D721Med (cell line): ENCODE measurements at places on chromosomes 4 and X.

DNA sequence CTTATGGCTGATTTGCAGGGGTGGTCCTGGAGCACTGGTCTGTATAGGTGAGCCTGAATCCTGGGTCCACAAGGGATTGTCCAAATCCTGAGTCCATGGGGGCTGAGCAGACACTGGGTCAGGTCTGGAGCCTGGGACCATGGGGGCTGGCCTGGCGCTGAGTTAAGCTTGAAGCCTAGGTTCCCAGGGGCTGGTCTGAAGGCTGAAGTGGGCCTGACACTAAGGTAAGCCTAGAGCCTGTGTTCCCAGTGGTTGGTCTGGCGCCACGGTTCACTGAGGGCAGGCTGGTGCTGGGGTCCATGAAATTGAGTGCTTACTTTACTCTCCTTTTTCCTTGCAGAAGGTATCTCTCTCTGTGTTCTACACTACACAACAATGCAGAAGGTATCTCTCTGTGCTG is 155.8 kb downstream of the RBM46 start:
- DNase-seq = no peak

DNA sequence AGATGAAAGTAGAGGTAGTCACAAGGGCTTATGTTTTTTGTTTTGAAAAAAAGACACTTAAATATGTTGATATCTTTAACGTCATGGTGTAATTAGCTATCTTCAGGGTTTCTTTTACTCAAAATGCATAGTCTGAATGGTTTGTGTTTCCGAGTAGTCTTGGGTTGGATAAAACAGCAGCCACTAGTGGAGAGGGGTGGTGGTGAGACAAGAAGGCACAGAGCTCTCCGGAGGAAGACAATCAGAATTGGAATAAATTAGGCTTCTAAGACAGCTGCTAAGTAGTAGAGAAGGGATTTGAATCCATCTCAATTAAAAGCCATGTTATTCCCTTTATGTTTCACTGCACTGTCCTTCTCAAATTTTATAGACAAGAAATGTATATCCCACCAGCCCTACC is 240.4 kb upstream of the VEGFC start:
- no peak for DNase-seq

DNA sequence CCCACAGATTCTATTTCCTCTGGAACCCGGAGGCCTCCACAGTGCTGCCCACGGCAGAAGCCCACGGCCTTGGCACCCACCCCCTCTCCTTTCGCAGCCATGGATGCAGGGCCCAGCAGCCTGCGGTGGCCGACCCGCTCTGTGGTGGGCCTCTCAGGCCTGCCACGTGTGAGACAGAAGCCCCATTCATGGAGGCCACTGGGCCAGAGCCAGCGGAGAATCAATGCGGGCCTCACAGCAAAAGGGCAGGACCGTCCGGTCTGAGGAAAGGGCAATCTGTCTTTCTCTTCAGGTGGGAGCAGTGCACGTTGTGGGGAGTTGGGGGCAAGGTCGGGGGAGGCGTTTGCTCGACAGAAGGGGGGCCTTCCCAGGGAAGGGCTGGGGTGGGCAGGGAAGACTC is 8.4 kb upstream of the HAUS7 start:
- DNase-seq = no peak

DNA sequence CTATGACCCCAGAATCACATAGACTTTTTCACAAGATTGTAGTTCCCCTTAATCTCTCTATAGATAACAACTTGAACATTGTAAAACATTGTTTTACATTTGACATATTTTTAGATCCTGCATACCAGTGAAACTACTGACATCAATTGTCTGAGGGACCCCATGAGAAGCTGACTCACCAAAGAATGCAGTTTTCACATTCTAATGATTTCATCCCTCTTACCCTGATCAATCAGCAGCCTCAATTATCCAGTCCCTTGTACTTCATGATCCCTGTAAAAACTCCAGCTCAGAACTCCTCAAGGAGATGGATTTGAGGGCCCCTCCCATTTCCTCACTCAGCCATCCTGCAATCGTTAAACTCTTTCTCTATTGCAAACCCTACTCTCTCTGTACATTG is 411.0 kb upstream of the NDST3 start:
- no peak for DNase-seq

DNA sequence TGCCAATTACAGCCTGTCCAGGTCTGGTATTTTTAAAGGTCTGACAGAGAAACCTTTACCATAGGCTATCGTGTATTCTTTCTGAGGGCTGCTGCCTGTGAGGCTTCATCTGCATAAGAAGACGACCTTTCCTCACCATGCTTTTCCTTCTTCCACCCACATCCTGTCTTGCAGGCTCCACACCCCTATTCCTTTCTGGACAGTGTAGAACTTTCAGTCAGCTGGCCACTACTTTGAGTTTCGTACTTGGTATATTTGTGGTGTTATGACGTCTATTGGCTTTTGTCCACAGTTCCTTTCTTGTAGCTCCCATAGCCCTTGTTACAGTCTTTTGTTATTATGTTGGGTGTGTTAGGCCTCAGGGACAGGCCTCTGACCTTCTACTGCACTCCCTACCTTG is 311.4 kb downstream of the RAPGEF2 start:
- no peak for DNase-seq

DNA sequence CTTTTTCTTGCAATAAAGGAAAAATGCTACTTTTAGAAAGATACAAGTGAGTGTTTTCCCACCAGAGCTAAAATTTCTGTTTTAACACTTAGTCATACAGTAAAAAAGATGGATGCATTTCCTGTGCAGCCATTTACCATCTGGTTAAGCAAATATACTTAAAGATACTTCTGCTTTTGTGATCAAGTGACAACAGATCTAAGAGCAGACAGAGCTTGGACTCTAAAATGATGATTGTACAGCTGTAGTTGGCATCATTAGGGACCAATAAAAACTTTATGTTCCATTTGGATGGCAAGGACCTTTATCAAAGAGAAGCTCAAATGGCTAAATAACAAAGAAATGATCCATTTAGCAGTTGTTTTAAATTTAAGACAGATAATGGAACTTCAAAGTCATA is 270.8 kb downstream of the FSTL5 start:
- DNase-seq = no peak

DNA sequence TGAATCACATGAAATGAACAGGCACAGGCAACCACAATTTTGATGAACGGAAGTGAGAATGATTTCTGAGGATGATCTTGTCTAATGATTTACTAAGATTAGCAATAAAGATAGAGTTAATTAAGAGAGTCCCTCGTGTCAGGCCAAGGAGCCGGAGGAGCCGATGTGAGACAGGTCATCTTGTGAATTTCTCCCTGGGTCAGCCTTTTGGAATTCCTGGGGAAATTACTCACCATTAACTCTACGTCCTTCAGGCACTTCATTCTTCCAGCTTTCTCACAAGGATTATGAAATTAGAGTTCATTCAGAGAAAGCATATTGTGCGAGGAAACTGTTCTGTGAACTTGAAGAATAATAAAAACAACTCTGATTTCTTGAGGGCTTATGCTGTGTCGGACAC is 86.7 kb downstream of the PSAPL1 start:
- DNase-seq = no peak

DNA sequence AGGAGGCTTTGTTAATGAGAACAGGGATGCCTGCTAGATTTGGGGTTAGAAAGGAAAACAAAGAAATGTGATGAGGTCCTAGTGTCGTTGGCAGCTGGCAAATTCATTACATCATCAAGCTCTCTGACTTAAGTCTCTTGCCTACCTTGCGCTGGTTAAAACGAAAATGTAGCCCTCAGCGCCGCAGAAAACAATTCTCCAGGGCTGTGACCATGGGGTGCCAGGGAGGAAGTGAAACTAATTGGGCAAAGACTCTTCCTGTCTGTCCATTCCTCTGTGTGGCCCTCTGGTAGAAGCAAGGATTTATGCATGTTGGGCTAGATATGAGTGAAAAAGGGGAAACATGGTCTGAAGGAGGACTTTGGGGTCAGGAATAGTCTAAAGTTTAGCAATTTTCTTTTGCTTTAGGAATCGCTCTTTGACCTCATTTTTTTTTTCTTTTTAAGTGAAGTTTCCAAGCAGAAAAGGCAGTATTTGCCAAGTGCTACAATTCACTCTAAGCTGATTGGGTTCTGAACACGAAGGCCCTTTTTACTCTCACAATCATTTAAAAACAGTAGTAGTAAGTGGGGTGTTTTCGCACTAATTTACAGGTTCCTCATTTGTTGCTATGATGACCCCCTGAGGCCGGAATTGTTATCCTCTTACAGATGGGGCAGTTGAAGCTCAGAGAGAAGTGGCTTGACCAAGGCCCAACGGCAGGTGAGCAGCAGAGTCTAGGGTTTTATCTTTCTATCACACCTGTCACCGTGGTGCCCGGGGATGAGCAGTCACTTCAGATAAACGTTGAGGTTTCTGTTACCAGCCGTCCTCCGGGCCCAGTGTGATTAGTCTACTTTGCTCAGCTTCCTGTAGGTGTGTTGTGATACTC is 27.3 kb upstream of the CHRNA9 start:
- no peak for DNase-seq

- no peak for DNase-seq
Measured at GRCh38 chr4:23857367-23857959, 32.4 kb downstream of the PPARGC1A start.

DNA sequence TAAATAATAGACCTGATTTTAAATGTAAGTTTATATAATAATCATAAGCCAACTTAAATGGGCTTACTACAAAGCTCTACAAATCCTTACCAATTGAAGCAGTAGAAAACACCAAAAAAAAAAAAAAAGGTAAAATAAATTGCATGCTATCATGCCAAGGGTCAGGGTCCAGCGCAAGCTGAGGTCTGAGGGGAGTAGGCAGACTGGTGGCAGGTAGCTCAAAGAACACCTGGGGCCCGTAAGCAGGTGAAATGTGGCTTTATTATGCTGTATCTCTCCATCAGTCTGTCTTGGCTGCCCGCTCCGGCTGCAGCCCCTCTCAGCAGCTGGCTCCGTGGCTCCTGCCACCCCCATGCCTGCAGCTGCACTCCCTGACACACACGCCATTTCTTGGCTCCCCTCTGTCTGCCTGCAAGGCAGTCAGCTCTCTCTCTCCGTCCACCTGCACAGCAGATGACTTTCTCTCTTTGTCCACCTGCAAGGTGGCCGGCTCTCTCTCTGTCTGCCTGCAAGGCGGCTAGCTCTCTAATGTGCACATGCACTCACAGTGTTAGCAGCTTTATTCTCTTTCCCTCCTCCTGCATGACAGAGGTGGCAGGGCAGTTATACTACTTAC is 209.4 kb upstream of the UGT8 start:
- DNase-seq = no peak

DNA sequence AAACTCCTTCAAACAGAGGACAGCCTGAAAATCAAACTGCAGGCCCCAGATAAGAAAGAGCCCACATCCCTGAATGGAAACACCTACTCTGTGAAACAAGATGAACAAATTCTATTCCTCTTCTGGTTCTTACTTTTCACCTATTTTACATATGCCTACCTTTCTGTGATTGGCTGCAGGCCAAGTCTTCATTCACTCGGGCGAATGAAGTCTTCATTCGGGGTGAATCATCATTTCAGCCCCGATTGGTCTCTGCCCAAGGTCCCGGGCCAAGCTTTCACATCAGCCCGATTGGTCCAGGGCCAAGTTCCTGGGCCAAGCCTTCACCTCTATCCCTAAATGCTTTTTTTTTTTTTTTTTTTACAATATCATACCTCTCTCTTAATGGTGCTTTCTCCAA is 529.8 kb upstream of the ACTRT1 start:
- DNase-seq = no peak

- no peak for DNase-seq
Measured at GRCh38 chrX:121733514-121733913, 686.1 kb downstream of the GLUD2 start.

DNA sequence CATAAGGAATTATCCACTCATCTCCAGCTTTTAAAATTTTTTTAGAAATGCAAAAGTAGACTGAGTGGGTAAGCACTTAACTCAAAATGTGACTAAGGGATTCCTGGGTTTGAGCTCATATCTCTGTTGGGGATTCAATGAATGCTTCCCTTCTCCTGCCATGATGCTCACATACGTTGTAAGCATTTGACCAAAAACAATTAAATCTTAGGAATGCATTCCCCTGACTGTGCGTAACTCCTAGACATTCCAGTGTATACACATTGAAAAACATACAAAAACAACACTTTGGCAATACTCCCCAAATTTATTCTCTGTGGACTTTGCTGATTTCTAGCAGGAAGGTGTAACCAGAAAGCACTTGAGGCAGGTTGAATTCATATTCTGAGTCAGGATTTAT is 29.8 kb downstream of the SPANXA2 start:
- no peak for DNase-seq

GRCh38 chr4:137722910-137723309 is 190.6 kb upstream of the PCDH18 start:
- no peak for DNase-seq

GRCh38 chrX:151082077-151082948 is 94.1 kb upstream of the GPR50 start:
- peak; percentile 34 for DNase-seq

DNA sequence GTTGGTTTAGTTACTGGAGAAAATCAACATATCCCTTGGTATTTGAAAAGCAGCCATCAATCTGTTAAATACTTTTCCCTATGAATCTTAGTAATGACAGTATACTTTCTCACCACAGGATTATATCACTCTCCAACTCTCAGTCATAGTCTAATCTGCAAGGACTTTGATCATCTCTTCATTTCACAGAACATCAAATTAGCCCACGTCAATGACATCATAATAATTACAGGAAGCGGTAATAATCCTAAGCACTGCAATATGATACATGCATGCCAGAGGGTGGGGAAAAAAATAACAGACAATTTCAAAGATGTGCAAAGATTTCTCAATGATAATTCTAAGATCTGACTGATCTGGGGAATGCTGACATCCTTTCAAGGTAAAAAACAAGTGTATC is 404.1 kb downstream of the GPM6A start:
- no peak for DNase-seq

- DNase-seq = no peak
Measured at GRCh38 chrX:153736071-153736820, 11.6 kb downstream of the ABCD1 start.

- no peak for DNase-seq
Measured at GRCh38 chr4:145199051-145199716, 18.8 kb upstream of the OTUD4 start.

GRCh38 chrX:123976706-123977316 is 15.3 kb downstream of the STAG2 start:
- no peak for DNase-seq

- DNase-seq = no peak
Measured at GRCh38 chr4:25051534-25051933, 20.8 kb upstream of the LGI2 start.

- DNase-seq = no peak
Measured at GRCh38 chr4:26130173-26130572, 190.6 kb upstream of the RBPJ start.

GRCh38 chrX:3044196-3044595 is 2.9 kb downstream of the ARSF start:
- DNase-seq = no peak

DNA sequence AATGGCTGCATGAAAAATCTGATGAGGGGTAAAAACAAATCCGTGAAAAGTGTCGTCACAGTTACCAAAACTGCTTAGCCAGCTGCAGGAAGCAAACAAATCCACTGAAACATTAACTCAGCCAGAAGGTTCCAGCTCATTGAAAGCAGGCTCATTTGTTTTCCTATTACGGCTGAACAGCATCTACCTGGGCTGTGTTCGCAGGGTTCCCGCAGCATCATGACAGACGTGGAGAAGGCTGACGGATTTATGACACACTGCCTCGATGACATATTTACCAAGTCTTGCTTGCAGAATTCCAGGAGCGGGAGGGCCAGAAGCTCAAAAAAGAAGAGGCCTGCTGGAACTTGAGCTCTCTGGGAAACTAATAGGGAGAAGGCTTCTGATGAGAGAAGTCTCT is 781.1 kb downstream of the RAB28 start:
- DNase-seq = no peak

- no peak for DNase-seq
Measured at GRCh38 chr4:123767806-123768205, 371.2 kb downstream of the SPRY1 start.

GRCh38 chr4:160831165-160831922 is 1332.5 kb downstream of the FSTL5 start:
- no peak for DNase-seq
